A549 treated with RU486 at 1 μM for 4 hours (cell line): ENCODE measurements at places on chromosomes 6 and 20. TPM values are rescaled to one million over a fixed set of nuclear protein-coding genes. Genes with fewer than 3 reads are reported as not detected.

Gene PACSIN1
- 0.03 to 0.09 TPM (median 0.07 TPM) in 4 of 5 replicates, not detected in the other for total RNA-seq

Gene AIF1
- not detected in 5 replicates for total RNA-seq

Gene DNMT3B
- 3.8 to 4.9 TPM (median 4.2 TPM) in 5 replicates for total RNA-seq

Gene TRIM10
- not detected in 5 replicates for total RNA-seq

Gene SPEF1
- total RNA-seq = 1.5 to 2.1 TPM (median 2.0 TPM) in 5 replicates

Gene MCHR2
- not detected in 5 replicates for total RNA-seq

Gene MEI4
- total RNA-seq = not detected in 5 replicates

Gene BPIFB4
- not detected in 5 replicates for total RNA-seq

Gene PDRG1
- total RNA-seq = 33.0 to 38.8 TPM (median 33.7 TPM) in 5 replicates

Gene SNAP91
- total RNA-seq = 0.26 to 0.46 TPM (median 0.31 TPM) in 4 of 5 replicates, not detected in the other

Gene TXLNB
- not detected in 5 replicates for total RNA-seq

Gene IYD
- not detected in 5 replicates for total RNA-seq

Gene SAPCD1
- 2.0 to 4.2 TPM (median 3.7 TPM) in 5 replicates for total RNA-seq

Gene GJA10
- not detected in 5 replicates for total RNA-seq

Gene ZNF322
- total RNA-seq = 3.8 to 6.4 TPM (median 5.4 TPM) in 5 replicates

Gene TFAP2C
- 12.3 to 16.1 TPM (median 12.7 TPM) in 5 replicates for total RNA-seq

Gene TEAD3
- 4.4 to 6.6 TPM (median 5.7 TPM) in 5 replicates for total RNA-seq

Gene CLPSL1
- total RNA-seq = not detected in 5 replicates

Gene MDFI
- 0.55 to 0.85 TPM (median 0.74 TPM) in 5 replicates for total RNA-seq

Gene PEX7
- total RNA-seq = 4.2 to 5.6 TPM (median 4.9 TPM) in 5 replicates

Gene DDO
- 0.07 to 0.12 TPM (median 0.09 TPM) in 3 of 5 replicates, not detected in the others for total RNA-seq

Gene KHDC1L
- total RNA-seq = 0.25 to 0.51 TPM (median 0.39 TPM) in 4 of 5 replicates, not detected in the other

Gene CTAGE9
- not detected in 5 replicates for total RNA-seq

Gene HSPA1L
- total RNA-seq = 1.2 to 1.5 TPM (median 1.2 TPM) in 5 replicates

Gene PREX1
- total RNA-seq = 11.8 to 14.4 TPM (median 12.5 TPM) in 5 replicates

Gene MYCT1
- total RNA-seq = 0.03 to 0.13 TPM (median 0.09 TPM) in 4 of 5 replicates, not detected in the other

Gene PRSS35
- 0.08 to 0.09 TPM in 2 of 5 replicates, not detected in the others for total RNA-seq

Gene FOXQ1
- 3.5 to 7.5 TPM (median 6.7 TPM) in 5 replicates for total RNA-seq

Gene CD2AP
- 6.5 to 18.3 TPM (median 16.4 TPM) in 5 replicates for total RNA-seq

Gene C6orf132
- total RNA-seq = 0.96 to 2.0 TPM (median 1.3 TPM) in 5 replicates

Gene CCDC167
- total RNA-seq = 41.6 to 53.0 TPM (median 48.0 TPM) in 5 replicates

Gene CST7
- total RNA-seq = not detected in 5 replicates

Gene VSX1
- 0.74 to 1.6 TPM (median 1.1 TPM) in 5 replicates for total RNA-seq

Gene DEFB119
- total RNA-seq = not detected in 5 replicates

Gene PLTP
- 1.3 to 2.3 TPM (median 2.0 TPM) in 5 replicates for total RNA-seq

Gene TMEM200A
- 0.05 to 0.10 TPM (median 0.07 TPM) in 4 of 5 replicates, not detected in the other for total RNA-seq

Gene PAK5
- not detected in 5 replicates for total RNA-seq

Gene RIPPLY2
- 0.46 to 0.91 TPM (median 0.84 TPM) in 3 of 5 replicates, not detected in the others for total RNA-seq

Gene C20orf202
- total RNA-seq = 0.09 to 0.12 TPM in 2 of 5 replicates, not detected in the others

Gene LY6G6D
- total RNA-seq = not detected in 5 replicates

Gene RAMACL
- 0.09 to 0.18 TPM in 2 of 5 replicates, not detected in the others for total RNA-seq

Gene TAAR1
- total RNA-seq = not detected in 5 replicates

Gene PHACTR3
- not detected in 5 replicates for total RNA-seq

Gene PRR18
- 0.16 to 0.27 TPM (median 0.23 TPM) in 4 of 5 replicates, not detected in the other for total RNA-seq
